Stimulated activated CD8-positive, alpha-beta memory T cell treated with anti-CD3 and anti-CD28 coated beads, Interleukin-12 subunit alpha, Interleukin-12 subunit beta, amount 100 ng/mL, for 4 hours (primary cell): ENCODE measurements at places on chromosomes 12 and 14.

DNA sequence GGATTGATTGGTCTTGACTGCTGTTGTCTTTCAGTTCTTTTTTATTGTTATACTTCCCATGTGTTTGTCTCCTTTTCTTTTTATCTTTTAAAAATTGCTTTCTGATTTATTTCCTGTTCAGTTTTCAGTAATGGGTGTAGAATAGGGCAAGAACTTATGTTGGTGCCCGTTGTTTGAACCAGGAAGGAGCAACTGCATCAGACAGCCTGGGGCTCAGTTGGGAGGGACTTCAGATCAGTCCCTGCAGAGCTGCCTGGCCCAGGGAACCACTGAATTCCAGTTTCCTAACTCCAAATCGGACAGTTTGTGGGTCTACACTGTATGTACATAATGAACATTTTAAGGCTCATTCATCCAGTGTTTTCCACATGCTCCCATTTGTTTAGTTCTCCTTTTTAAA lies 64.9 kb downstream of the FBXO34 start:
- DNase-seq = no peak

DNA sequence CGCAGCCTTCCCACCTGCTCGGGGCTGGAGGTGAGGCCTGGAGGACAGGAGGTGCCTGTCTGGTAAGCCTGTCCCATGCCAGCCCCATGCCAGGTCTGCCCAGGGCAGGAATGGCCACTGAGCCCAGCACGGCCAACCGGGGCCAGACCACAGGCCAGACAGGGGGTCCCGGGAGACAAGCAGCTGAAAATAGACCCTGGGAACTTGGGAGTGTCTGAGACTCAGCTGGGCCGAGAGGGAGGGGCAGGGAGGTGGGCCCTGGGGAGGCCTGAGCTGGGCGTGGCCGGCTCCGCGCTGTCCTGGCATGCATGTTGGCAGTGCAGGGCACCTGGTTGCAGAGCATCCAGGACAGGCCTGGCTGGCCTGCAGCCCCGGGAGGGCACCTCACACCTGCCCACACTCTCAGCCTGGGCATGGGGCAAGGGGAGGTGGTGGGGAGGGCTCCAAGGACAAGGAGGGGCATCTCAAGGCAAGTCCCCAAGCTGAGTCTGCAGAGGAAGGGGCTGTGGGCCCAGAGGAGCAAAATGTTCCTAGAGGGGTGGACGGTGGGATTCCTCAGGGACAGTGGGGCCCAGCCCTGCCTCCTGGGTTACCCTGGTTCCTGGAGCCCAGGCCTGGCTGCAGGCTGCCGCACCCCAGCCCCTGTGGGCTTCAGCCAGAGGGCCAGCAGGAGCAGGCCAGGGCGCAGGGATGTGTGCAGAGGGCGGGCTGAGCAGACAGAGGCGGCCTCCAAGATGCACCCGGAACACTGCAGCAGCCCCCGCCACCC lies 3.2 kb upstream of the CRIP1 start:
- no peak for DNase-seq

- no peak for DNase-seq
These were observed 157.4 kb downstream of the LRRK2 start for GRCh38 chr12:40382217-40382616.

GRCh38 chr14:44970907-44971306 lies 8.9 kb downstream of the TOGARAM1 start:
- no peak for DNase-seq

- no peak for DNase-seq
These were observed 29.1 kb downstream of the GPR65 start for GRCh38 chr14:88034076-88034475.

- DNase-seq = no peak
These were observed 119.3 kb downstream of the DAD1 start for GRCh38 chr14:22469538-22470303.

DNA sequence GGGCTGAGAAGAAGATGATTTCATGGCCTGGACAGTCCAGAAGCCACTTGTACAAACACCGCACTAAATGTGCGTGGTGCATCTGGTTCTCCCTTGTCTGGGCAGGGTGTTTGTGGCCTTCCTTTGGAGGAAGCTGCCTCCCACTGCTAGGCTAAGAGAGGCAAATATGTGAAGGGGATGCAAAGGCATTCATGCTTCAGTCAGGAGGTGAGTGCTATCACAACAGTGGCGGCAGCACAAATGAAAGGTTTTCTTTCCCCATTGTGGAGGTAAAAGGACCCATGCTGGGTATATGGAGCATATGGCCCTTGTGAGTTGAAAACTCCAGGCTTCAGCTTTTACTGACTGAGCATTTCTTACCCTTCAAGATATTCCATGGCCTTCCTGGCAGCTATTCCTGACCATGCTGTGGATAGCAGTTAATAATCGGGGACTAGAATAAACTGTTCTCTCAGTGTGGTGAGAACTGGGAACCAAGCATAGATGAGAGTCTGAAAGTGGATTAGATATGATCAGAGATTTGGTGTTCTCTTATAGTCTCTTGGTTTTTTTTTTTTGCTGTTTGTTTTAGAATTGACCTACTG lies 69.9 kb downstream of the MYRFL start:
- DNase-seq = no peak

GRCh38 chr12:78696267-78696666 lies 168.3 kb upstream of the SYT1 start:
- no peak for DNase-seq

DNA sequence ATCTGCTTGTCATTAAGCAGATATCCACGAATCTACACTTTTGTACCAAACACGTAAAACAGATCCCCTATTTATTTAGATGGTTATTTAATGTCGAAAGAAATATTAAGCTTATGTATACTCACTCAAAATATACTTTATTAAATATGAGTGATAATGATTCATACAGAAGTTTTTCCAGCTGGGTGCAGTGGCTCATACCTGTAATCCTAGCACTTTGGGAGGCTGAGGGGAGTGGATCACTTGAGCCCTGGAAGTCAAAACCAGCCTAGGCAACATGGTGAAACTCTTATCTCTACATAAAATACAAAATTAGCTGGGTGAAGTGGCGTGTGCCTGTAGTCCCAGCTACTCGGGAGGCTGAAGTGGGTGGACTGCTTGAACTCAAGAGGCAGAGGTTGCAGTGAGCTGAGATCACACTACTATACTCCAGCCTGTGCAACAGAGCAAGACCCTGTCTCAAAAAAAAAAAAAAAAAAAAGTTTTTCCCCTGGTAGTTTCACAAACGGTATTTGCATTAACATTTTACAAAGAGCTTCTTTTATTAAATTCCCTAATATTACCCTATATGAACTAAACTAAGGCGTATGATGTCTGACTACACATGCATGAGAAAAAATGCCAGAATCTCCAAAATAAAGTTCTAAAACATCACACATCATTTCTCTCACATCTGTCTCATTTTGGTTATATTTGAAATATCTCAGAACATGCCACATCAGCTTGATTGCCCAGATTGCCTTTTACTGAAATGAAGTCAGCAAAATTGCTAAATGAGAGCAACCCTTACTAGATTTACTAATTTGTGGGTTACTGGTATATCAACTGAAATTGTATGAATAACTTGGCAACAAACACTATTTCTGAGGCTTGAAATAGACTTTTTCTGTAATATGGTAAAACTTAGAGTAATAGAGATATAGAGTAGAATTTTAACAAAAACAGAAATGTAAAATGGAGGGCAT lies 74.9 kb downstream of the PAWR start:
- DNase-seq = no peak

DNA sequence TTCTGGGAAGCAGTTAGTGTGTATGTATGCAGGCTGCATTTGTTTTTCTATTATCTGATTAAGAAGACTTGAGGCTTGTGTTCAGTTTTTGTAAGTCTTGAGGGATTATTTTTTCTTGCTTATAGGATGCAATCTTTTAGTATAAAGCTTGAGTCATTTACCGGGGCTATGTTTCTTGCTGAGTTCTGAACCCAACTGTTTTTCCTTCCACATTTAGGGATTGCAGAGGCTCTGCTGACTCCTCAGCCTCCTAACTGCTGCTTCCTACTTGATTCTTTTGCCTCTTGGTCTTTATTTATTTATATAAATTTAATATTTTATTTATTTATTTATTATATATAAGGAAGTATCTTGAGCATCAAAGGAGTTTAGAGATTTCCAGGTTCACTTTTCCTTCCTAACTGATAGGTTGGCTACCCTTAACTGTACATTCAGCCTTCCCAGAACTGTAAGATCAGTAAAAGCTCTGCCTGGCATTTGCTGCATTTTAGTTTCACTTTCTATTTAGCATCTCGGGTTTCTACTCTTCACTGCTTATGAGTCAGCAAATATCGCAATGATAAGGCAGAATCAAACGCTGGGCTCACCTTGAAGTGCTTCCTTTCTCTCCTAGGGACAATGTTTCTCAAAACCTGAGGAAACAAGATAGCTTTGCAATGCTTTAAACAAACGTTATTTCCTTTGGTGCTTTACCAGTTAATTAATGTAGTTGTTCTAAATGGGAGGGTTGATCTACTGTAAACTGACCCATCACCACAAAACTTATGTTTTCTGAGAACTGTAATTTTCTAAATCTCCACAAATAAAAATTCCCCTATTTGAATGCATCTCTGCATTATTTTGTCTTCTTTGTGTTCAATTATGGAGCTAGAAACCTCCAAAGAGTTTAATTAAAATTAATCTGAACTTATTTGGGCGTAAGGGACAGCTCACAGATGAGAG lies 1183.7 kb upstream of the TMEM132C start:
- DNase-seq = no peak

DNA sequence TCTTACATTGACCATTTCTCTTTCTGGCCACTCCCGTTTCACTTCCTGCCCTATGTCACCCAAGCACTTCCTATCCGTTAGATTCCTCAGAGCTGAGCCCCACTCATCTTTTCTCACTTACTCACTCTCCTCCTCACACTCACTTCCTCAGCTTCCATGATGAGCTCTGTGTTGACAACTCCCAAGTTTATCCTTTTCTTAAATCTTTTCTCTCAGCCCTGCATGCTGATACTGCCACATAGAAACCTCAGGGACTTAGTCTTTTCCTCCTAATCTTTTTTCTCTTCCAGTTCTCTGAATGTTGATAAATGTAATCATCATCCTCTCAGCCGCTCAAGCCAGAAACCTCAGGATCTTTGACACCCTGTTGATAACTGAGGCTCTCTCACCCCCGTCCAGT lies 99.6 kb downstream of the ANO6 start:
- DNase-seq = no peak

DNA sequence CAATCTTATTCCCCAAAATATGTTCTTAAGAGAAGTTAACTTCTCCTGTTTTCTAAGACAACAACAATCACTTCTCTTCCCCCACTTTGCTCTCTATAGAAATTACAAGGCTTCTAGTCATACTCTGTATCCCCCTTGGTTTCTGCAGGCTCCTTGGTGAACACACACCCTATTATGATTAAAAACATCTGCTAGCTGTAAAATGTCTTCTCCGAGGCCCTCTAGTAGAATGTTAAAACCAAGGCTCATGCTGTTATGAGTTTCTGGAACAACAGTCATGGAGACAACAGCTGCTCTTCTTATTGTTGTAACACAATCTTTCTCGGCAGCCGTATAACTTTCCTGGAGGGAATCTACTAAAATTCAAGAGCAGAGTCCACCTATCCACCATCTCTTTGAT lies 397.5 kb upstream of the CCDC196 start:
- DNase-seq = no peak

DNA sequence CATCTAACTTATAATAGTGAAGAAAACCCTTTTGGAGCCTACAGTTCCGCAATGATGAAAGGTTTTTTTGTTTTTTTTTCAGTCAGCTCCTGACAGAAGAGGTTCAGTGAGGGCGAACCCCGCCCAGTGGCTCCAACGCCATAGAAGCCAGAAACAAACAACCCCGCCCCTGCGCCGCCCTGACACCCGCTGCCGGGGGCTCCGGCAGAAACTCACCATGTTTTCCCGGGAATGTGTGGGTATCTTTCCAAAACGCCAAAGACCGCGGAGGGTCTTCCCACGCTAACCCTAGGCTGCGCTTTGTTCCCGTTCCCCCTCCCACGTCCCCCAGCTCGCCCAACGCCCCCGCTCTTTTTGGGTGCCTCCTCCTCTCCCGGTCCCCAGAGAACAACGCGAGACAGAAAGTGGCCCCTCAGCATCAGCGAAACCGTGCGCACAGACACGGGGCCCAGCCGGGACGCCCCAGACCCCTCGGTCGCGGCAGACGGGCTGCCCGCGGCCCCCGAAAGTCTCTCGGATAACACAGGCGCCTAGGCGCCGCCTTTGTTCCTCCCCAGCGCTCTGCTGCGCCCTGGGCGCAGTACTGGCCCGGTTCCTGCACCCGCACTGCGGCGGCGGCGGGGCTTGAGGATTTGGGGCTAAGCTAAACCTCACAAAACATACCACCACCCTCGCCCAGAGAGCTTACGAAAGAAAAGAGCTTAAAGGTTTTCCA lies 522 bp downstream of the TUBA1A start:
- peak; percentile 59 for DNase-seq

GRCh38 chr12:9340422-9341259 lies 132.4 kb upstream of the PZP start:
- no peak for DNase-seq

- no peak for DNase-seq
These were observed 20.0 kb upstream of the CLEC2D start for GRCh38 chr12:9649532-9649940.

DNA sequence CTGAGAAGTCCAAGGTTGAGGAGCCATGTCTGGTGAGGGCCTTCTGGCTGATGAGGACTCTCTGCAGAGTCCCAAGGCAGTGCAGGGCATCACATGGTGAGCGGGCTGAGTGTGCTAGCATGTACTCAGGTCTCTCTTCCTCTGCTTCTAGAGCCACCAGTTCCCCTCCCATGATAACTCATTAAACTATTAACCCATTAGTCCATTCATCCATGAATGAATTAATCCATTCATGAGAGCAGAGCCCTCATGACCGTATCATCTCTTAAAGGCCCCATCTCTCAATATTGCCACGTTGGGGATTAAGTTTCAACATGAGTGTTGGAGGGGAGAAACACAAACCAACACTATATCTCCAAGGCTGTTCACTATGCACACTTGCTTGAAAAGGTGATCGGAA lies 83.7 kb downstream of the TMEM30B start:
- DNase-seq = no peak

DNA sequence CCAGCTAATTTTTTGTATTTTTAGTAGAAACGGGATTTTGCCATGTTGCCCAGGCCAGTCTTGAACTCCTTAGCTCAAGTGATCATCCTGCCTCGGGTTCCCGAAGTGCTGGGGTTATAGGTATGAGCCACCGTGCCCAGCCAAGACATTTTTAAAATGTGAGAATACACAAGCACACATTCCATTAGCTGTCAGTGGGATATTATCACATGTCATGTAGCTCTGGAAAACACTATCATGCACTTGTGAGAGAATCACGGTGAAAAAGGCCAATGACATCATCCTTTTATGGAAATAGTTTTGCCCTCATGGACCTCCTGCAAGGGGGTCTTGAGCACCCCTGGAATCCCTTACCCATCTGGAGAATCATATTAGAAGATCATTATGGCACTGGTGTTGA lies 28.3 kb downstream of the ERC1 start:
- DNase-seq = no peak

GRCh38 chr12:57852200-57852599 lies 5.7 kb upstream of the CTDSP2 start:
- DNase-seq = no peak

DNA sequence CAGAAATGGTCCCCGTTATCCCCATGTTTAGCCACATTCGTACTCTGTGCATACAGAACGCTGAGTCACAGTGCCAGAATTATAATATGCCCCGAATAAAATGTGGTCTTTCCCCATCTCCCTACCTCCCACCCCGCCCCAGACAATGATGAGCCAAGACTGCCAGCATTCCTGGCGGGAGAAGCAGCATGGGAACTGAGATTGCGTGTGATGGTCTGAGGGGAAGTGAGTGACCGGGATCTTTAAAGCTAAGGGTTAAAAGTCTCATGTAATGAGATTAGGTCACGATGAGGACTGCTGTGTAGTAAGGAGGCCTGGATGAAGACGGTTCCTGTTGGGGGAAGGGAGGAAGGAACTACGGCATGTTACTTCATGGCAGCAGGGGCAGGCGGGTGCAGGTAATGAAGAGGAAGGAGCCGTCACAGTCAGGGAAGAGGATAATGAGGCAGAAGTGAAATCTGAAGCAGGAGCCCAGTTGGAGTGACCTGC lies 243.3 kb upstream of the FKBP4 start:
- DNase-seq = no peak
